Lung microvascular endothelial cell (primary cell): ENCODE measurements at places on chromosomes 6 and 20.

DNA sequence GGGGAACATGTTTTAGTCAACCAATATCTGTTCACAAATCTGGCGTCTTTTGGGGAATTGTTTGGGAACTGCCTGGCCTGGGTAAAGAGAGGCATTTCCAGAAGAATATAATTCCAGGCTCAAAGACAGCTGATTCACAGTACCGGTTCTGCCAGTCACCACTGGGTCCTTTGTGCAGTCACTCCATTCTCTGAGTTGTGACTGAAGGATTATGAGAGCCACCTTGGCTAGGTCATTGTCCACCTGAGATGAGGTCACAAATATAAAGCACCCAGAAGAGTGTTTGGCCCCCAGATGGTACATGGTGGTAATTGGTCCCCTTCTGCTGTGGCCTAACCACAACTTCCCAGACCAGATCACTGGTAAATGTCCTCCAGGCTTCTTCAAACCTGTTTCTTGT is 121.0 kb upstream of the SPACA1 start:
- no peak for DNase-seq

- DNase-seq, result no peak
These were observed 18.0 kb downstream of the TCFL5 start for GRCh38 chr20:62843656-62844055.

DNA sequence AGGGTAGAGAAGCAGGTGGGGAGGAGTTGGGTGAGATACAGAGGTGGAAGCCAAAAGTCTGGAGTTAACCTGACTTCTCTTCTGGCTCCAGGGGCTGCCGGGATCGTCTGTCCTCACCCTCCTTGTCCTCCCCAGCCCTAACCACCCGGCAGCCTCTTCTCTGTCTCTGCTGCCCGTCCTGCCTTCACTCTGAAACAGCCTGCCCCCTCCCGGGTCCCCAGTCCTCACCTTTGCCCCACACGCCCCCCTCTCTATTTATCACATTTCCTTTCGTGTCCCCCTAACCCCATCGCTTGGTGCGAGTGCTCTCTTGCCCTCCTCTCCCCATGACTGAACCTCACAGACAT is 5.7 kb downstream of the RING1 start:
- no peak for DNase-seq

DNA sequence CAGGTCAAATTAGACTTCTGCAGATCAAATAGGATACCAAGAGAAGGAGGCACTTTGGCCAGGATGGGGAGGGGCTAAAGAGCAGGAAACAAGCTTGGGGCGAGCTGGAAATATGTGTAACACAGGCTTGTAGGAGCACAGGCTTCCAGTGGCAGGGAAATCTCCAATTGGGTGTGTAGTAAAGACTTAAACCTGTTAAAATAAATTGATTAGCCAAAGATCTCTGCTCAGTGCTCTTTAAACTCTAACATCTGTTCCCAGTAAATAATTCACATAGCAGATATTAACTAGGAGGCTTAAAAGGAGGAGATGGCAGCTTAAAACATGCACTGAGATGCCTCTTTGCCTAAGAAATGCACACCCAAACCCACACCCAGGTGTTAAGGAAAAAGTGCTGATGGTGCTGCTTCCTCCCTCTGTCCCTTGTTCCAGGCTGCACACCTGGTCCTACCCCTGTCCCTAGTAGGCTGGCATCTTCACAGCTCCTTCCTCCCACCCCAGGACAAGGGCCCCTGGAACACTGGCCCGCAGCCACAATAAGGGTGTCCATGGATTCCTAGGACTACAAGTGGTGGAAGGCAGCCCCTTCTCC is 93.5 kb upstream of the MLN start:
- no peak for DNase-seq

- no peak for DNase-seq
These were observed 187.1 kb upstream of the RNF217 start for GRCh38 chr6:124775121-124775520.

- no peak for DNase-seq
These were observed 199.4 kb downstream of the TFAP2A start for GRCh38 chr6:10215326-10216110.

- DNase-seq, result peak; percentile 17
These were observed 235.5 kb upstream of the KCNQ5 start for GRCh38 chr6:72386324-72386723.

DNA sequence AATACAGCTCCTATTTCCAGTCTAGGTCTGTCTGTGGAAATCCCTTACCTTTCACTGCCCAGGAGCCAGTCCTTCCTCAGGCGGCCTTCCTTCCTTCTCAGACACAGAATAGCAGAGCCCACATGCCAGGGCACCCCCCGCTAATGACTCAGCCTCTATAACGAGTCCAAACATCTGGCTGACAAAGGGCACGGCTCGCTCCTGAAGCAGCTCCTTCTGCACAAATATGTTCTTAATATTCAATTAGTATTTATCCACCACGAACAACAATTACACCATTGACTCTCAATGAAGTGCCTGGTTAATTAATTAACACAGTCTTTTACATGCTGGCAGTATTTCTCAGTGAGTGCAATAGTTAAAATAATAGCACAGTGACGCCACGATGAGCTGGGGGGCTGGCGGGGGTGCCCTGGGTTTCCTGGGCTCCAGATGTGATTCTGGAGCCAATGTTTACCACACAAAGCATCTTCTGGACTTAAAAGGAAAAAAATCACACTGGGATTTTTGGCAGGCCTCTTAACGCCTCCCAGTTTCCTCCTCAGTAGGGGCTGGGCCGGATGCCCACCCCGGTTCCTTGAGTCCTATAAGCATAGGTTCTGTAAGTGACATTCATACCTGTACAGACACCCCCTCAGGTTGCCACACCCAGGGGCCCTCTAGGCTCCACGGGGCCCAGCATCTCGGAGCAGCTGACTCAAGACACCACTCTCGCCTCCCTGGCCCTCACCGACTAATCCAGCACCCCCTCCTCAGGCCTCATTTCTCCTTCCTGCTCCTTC is 158.6 kb upstream of the MLN start:
- DNase-seq, result no peak

DNA sequence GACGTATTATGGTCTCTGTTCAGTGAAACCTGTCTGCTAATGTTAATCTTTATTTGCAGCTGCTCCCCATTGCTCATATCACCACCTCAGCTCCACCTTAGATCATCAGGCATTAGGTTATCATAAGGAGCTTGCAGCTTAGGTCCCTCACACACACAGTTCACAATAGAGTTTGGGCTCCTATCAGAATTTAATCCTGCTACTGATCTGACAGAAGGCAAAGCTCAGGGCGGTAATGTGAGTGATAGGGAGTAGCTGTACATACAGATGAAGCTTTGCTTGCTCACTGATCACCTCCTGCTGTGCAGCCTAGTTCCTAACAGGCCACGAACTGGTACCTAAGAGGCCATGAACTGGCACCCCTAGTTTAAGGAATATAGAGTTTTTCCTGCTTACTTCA is 989.7 kb downstream of the EYS start:
- no peak for DNase-seq

DNA sequence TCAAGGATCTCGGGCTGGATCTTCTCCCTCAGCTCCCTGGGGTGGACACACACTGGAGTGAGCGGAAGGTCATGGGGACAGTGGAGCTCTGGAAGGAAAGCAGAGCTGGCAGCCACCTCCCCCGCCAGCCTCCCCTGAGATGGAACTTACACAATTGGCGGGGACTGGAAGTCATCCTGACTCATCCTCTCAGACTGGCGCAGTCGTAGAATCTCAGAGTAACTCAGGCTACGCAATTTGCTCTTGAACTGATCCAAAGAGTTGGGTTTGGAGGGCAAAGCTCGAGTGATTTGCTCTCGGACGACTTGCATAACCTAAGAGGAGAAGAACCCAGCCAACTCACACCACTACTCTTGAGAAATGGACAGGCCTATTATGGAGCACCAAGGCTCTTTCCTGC is 34.8 kb downstream of the ELMO2 start:
- DNase-seq, result no peak

- no peak for DNase-seq
These were observed 83.4 kb downstream of the RSPH3 start for GRCh38 chr6:158916617-158917016.
